Activated CD4-positive, alpha-beta T cell treated with anti-CD3 and anti-CD28 coated beads, Interleukin-2, amount 50 U/mL, for 1 hour (primary cell): ENCODE measurements at places on chromosomes 1 and 21.

- no peak for DNase-seq
Measured at GRCh38 chr1:201096041-201096461, 16.2 kb downstream of the CACNA1S start.

DNA sequence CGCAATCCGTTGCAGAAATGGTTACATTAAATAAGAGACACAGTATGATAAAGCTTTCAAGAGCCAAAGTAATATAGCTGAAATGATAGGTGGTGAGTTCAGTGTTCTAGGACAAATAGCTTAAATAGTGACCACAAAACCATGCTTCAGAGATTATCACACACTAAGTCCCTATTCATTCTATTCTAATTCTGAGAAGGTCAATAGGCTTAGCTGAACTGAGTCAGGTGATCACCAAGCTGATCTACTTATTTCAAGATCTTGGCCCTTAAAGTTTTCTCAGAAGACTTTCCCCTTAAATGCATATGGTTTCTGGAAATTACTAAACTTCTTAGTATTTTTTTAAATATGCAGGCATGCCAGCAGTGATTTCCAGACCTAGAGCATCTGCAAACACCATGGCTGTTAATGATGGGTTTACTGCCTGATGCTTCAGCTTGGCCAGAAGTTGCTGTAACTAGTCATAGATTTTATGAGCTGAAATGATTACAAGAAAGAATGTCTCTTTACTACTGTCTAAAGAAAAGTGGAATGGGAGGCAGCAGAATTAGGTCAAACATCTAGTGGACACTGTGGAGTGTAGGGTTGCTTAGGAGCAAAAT is 242.9 kb downstream of the ST6GALNAC3 start:
- DNase-seq: no peak

GRCh38 chr1:86701731-86702130 is 2.6 kb upstream of the SH3GLB1 start:
- DNase-seq: no peak

- DNase-seq: no peak
Measured at GRCh38 chr21:45339421-45340402, 52.0 kb upstream of the POFUT2 start.

DNA sequence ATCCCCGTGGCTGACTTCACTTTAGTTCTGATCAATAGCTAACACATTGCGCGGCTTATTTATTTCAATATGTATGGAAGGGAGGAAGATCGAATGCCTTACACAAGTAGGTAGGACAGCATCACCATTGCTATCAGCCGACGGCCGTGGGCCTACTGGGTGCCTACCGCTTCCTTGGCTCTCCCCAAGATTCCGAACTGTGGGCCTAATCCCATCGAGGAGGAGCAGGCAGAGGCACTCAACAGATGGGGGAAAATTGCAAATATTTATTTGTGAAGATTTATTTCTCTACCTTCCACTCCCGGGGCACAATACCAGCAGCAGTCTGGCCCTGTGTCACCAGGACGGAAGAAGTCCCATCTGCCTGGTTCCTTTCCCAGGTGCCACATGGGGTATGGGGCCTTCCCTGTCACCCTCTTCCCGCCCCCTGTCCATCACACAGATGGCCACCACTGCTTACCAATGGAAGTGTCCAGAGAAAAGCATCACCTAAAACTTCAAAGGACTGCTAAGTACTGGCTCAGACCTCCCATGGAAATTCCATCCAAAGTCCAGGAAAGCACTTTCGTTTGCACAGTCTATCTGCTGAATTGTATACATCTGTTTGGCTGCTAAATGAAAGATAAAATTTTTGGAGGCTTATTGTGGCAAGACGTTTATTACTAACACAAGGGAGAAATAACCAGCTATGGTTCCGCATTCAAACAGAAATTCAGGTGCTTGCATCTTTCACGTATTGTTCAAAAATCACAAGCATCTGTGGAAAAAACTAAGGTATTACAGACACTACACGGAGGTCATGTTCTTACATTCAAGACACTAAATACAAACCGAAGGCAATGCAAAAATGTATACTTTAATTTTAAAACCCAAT is 11.8 kb downstream of the AGT start:
- no peak for DNase-seq

- DNase-seq: no peak
Measured at GRCh38 chr1:76494807-76495206, 372.5 kb upstream of the ST6GALNAC5 start.

DNA sequence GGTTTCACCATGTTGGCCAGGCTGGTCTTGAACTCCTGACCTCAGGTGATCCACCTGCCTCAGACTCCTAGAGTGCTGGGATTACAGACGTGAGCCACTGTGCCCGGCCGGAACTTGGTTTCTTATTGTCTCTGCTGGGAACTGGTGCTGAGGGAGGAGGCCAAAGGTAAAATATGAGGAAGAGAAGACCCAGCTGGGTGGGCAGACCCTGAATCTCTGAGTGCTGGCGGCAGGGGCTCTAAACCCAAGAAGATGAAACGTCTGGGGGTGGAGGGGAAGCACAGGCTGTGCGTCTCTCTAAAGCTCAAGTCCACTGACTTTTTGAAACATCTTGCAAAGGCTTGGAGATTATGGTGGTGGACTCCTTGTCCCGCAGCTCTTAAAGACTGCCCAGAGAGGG is 82.0 kb upstream of the TLR5 start:
- no peak for DNase-seq

GRCh38 chr1:111476761-111477309 is 3.1 kb downstream of the C1orf162 start:
- DNase-seq: peak; percentile 24

- DNase-seq: no peak
Measured at GRCh38 chr1:244768186-244768585, 67.3 kb upstream of the COX20 start.
